ENCODE measurements at places on chromosomes 1 and 21.

DNA sequence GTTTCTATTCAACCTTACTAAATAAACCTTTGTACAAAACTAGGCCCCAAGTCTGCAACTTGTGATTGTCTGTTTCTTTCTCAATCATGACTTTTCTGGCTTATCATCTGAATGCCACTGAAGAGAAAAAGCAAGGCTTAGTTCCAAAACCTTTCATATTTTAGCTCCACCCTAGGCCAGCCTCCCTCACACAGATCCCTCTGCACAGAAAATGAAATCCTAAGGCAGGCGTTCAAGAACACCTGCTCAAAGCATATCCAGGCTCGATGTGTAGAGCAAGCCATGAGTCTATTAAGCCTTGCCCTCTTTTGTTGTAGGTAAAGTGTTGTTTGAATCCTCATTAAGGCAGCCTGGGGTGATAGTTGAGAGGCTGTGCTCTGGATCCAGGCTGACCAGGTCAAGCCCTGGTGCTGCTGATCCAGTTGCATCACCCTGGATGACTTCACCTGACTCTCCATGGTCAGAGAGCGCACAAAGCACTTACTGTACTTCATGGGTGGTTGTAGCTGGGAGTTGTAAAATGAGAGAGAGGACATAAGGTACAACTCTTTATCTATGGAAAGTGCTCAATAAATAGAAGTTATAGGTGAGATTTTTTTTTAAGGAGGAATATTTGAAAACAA lies 39.0 kb downstream of the FYB2 start:
- no peak for DNase-seq

DNA sequence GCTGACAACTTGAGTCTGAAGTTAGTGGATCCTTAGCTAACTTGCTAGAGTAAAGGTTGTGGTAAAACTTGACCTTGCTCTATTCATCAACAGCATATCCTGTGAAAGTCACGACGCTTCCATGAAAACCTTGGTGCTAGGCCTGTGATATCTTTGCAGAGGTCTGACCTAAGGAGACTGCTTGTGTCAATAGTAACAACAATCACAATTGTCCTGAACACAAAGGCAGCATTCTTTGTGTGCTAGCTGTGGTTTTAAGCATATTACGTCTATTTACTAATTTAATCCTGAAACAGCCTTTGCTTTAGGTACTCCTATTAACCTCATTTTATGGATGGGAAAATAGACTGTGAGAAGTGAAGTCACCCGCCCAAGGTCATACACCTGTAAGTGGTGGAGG lies 2.8 kb upstream of the CLDN14 start:
- DNase-seq: no peak

DNA sequence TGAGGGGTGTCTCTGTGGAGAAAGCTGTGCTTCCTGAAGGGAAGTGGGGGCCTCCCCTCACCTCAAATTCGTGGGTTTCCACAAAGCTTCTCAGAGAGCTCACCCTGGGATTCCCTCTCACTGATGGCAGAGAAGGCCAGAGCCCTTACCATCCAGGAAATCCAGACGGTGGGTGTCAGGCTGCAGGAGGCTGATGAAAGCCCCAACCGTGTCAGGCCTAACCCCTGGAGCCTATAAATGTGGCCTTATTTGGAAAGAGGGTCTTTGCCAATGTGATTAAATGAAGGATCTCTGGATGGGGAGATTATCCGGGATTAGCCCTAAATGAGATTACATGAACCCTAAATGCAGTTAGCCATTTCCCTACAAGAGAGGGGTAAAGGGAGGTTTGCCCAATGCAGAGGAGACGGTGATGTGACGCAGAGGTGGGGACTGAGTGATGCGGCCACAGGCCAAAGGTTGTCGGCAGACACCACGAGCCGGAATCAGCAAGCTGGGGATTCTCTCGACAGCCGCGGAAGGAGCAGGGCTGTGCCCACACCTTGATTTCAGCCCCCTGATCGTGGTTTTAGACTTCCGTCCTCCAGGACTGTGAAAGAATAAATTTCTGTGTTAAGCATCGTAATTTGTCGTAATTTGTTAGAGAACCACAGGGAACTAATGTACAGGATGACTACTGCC lies 82.6 kb downstream of the TOMM20 start:
- no peak for DNase-seq

GRCh38 chr1:117232531-117232930 lies 21.8 kb upstream of the VTCN1 start:
- DNase-seq: no peak

DNA sequence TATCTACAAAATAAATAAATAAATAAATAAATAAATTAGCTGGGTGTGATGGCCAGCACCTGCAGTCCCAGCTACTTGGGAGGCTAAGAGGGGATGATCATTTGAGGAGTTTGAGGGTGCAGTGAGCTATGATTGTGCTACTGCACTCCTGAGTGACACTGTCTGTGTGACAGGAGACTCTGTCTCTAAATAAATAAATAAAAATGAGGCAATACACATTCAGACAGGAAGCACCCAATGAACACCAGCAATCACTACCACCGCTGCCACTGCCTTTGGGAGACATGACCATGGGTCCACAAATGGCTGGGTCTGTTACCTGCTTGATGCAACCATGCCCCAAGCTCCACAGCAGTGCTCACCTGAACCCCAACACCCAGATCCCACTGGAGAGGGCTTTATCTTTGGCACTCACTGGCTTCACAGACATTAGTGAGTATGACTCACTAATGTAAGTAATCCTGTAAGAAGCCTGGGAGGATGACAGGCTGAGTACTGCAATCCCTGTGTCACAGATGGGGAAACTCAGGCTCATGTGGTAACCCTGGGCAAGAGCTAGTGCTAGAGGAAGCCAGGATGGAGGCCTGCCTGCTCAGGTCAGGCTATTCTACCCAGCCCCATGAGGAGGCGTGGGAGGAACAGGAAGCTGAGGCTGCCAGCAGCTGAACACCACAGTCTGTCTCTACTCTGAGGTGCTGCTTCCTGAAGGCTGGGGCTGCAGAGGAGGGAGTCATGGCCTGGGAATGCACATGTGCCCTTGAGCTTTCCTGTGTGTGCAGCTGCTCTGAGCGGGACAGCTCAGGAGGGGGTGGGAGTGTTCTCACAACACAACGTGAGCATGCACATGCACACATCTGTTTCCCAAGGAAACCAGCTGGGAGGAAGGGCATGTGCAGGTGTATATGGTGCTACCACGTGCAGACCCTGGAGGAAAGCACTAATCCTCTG lies 43.0 kb downstream of the SLC9A1 start:
- DNase-seq: peak; percentile 48

DNA sequence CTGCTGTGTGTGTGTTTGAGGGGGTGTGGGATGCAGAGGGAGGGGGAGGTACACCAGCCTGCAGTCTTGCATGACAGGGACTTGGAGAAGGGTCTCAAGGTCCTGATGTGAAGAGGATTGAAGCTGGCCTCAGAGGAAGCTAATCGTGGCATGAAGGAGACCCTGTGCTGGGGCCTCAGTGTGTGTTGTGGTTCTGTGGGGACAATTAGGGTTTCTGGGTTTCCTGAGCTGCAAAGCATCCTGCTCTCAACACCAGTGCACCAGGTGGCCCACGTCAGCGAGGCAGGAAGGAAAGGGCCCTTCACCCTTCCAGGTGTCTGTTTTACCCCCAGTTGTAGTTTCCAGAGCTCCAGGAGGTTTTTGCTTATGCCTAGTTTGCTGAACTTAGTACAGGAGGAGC lies 52.8 kb downstream of the TENT5C start:
- DNase-seq: no peak

DNA sequence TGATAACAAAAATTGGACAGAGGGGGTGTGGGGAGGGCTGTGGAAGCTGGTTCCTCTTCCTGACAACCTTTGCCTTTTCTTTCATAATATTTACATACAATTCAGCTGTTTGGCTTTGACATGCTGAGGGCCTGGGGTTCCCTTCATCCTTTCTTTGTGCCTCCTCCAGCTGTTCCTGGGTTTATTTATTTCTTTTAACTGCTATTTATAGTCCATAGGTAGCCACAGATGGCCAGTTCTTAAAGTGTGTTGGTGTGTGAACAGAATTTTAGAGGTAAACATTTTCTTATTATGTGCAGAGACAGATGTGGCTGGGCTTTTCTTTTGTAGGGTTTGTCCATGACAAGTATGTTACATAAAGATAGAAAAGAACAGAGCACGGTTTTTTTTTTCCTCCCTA lies 34.1 kb upstream of the CNIH3 start:
- DNase-seq: no peak

DNA sequence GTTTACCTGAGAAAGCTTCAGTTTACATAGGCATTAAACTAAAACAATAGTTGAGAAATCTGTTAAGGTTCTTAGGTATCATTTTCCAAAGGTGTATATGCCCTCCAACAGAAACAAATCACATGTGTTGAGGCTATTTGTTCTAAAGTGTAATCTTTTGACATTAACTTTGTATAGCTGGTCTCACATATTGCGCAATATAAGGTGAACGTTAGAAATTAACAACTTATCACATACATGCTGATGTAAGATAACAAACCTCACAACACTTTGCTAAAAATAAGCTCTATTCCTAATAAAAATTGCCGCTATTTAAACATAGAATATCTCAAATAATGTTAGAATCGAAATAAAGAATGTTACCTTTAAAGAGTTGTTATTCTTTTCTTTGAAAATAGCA lies 340.6 kb downstream of the SRGAP2C start:
- no peak for DNase-seq

GRCh38 chr1:235313262-235313661 lies 14.7 kb downstream of the ARID4B start:
- no peak for DNase-seq

- no peak for DNase-seq
Observed at GRCh38 chr1:93347334-93347899, 1.7 kb downstream of the DR1 start.

- no peak for DNase-seq
Observed at GRCh38 chr1:185926588-185926987, 192.4 kb downstream of the HMCN1 start.

GRCh38 chr1:206892351-206892984 lies 4.8 kb upstream of the IL24 start:
- DNase-seq: no peak

DNA sequence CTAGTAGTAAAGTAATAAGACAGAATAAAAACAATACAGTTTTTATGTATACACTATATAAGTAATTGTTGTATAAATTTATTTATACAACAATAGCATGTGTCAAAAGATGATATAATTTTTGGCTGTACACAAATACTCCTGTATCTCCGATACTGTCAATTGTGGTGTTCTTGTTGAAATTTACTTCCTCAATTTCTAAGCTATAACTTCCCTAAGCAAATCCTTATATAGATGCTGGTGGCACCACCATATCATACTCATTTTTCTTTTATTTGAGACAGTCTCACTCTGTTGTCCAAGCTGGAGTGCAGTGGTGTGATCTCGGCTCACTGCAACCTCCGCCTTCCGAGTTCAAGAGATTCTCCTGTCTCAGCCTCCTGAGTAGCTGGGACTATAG lies 141.0 kb upstream of the HP1BP3 start:
- no peak for DNase-seq
